ENCODE measurements at places on chromosomes 5 and 9.

DNA sequence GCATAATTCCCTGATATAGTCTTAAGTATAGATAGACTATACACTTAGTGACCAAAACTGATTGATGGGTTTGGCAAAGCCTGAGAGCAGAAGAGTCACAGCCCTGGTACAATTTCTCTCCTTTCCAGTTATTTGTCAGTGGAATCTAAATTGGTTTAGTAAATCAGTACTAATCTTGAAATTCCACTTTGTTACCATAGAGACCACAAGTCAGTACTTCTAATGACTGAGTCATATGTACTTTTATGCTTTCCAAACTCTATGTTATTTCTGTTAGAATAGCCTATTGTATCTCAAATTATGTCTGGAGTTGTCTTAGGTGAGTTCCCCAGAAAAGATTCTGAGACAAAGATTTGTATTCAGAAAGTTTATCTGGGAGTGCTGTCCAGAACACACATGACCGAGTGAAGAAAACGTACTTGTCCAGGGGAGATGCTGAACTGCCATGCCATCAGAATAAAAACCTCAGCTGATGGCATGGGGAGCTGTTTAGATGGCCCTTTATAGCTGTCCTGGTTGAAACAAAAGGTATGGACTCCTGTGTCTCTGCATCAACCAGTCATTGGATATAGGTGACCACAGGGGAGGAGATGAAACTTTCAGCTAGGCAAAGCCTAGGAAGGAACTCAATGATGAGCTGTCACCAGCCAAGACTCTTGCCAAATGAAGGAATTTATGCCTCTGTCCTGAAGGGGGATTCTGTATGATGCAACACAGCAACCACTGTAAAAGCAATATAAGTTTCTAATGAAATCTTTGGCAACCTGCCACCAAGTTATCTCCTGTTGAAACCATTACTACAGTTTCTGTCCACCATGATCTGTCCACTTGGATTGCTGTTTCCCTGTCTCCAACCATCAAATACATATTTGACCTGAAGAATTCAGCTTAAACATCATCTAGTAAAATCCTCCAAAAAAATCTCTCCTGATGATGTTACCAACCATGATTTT lies 18.0 kb upstream of the SMC2 start:
- no peaks in the 10 kb centered on the region for H3K27me3 ChIP-seq
- no peak overlapping the region for H3K4me3 ChIP-seq
- H3K27ac ChIP-seq: peak overlapping the region; percentile 89

- no peak overlapping the region for H3K27ac ChIP-seq
- no peak for DNase-seq
- H3K4me3 ChIP-seq: no peak overlapping the region
- no peaks in the 10 kb centered on the region for H3K4me1 ChIP-seq
- no peaks in the 10 kb centered on the region for H3K27me3 ChIP-seq
Measured at GRCh38 chr9:6590772-6591384, 54.7 kb downstream of the GLDC start.

- H3K27me3 ChIP-seq: no peaks in the 10 kb centered on the region
- H3K4me1 ChIP-seq: peaks cover 14% of the 10 kb centered on the region
- H3K27ac ChIP-seq: no peak overlapping the region
- DNase-seq: no peak
- peaks cover 6% of the 10 kb centered on the region for H3K36me3 ChIP-seq
Measured at GRCh38 chr5:34722183-34722582, 66.1 kb downstream of the RAI14 start.

DNA sequence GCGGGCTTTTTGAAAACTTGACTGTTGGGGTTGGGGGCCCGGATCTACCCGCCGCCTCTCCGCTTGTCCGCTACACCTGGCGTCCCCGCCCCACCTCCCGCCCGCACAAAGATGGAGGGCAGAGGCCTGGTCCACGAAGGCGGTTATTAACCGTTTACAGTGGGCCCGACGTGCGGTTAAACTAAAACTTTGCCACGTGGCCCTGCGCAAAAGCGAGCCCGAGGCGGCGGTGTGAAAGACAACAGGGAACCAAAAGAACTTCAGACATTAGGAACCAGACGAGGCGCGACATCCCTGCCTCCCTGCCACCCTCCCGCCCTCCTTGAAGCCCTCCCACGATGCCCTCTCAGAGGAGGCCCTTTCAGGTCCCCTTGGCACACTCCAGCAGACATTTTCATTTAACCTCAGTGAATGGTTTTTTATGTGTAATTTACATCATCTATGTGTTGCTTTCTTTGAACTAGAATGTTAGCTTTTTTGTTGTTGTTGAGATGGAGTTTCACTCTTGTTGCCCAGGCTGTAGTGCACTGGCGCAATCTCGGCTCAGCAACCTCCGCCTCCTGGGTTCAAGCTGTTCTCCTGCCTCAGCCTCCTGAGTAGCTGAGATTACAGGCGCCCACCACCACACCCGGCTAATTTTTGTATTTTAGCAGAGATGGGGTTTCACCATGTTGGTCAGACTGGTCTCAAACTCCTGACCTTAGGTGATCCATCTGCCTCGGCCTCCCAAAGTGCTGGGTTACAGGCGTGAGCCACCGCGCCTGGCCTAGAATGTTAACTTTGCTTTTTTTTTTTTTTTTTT lies 999 bp upstream of the HNRNPA0 start:
- peak overlapping the region; percentile 80 for H3K27ac ChIP-seq
- no peaks in the 10 kb centered on the region for H3K27me3 ChIP-seq
- peak; percentile 74 for DNase-seq
- H3K4me1 ChIP-seq: peaks cover 6% of the 10 kb centered on the region
- peak overlapping the region; percentile 59 for H3K4me3 ChIP-seq

- no peak overlapping the region for H3K27ac ChIP-seq
- DNase-seq: no peak
- no peak overlapping the region for H3K4me3 ChIP-seq
- H3K4me1 ChIP-seq: peaks cover 7% of the 10 kb centered on the region
- H3K36me3 ChIP-seq: no peaks in the 10 kb centered on the region
- H3K27me3 ChIP-seq: no peaks in the 10 kb centered on the region
Measured at GRCh38 chr9:16029796-16030363, 477.0 kb downstream of the CCDC171 start.

- no peak for DNase-seq
- H3K4me1 ChIP-seq: no peaks in the 10 kb centered on the region
- H3K36me3 ChIP-seq: no peaks in the 10 kb centered on the region
Measured at GRCh38 chr5:139806111-139806510, 10.5 kb downstream of the PSD2 start.

Data from RWPE2 (cell line).